ENCODE measurements at places on chromosomes 1 and 21. TPM values are rescaled to one million over a fixed set of nuclear protein-coding genes. Genes with fewer than 3 reads are reported as not detected.

SLAMF9 gene
- total RNA-seq, result not detected

MTOR gene
- 53.2 TPM for total RNA-seq

JAM2 gene
- 0.49 TPM for total RNA-seq

RCAN3 gene
- total RNA-seq, result 56.4 TPM

OR6N2 gene
- not detected for total RNA-seq

PLCH2 gene
- total RNA-seq, result 14.0 TPM

DAP3 gene
- total RNA-seq, result 156 TPM

MCM3AP gene
- total RNA-seq, result 114 TPM

HEATR1 gene
- 53.2 TPM for total RNA-seq
